ENCODE measurements at places on chromosomes 1 and 21. TPM values are rescaled to one million over a fixed set of nuclear protein-coding genes. Genes with fewer than 3 reads are reported as not detected.

- H3K27ac ChIP-seq, result peak overlapping the region; percentile 49
- no peak for DNase-seq
- H3K27me3 ChIP-seq, result no peaks in the 10 kb centered on the region
- no peaks in the 10 kb centered on the region for H3K4me1 ChIP-seq
- H3K36me3 ChIP-seq, result no peaks in the 10 kb centered on the region
- no peak overlapping the region for H3K4me3 ChIP-seq
Observed at GRCh38 chr1:224782281-224783000, 147.0 kb upstream of the DNAH14 start.

DNA sequence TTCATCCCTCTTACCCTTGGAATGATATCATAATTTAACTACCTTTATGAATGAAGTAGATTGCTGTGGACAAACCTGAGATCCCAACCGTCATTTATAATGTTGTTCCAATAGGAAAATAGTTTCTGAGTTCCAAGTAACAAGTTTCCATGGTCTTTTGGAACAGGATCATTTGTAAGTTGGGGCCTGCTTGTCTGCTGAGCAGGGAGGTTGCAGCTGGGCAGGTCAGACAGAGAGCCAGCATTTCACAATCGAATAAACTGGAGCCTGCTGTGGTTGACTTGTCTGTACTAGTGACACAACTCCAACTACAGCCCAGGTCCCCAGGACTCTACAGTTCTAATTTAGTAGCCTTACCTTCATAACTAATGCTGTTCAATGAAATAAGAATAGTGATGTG lies 18.6 kb upstream of the RALGPS2 start:
- H3K27ac ChIP-seq, result no peak overlapping the region
- H3K4me3 ChIP-seq, result no peak overlapping the region
- no peaks in the 10 kb centered on the region for H3K27me3 ChIP-seq
- peak; percentile 57 for DNase-seq

GRCh38 chr1:183022202-183023145 lies 746 bp upstream of the LAMC1 start:
- no peaks in the 10 kb centered on the region for H3K36me3 ChIP-seq
- peak; percentile 77 for DNase-seq
- H3K27me3 ChIP-seq, result no peaks in the 10 kb centered on the region
- H3K27ac ChIP-seq, result peak overlapping the region; percentile 99

- no peaks in the 10 kb centered on the region for H3K27me3 ChIP-seq
- H3K27ac ChIP-seq, result no peak overlapping the region
- no peaks in the 10 kb centered on the region for H3K4me1 ChIP-seq
- H3K36me3 ChIP-seq, result peaks cover 27% of the 10 kb centered on the region
- no peak overlapping the region for H3K4me3 ChIP-seq
Observed at GRCh38 chr21:44317241-44317782, 17.5 kb downstream of the PFKL start.

GRCh38 chr1:19054216-19054615 lies 97.7 kb upstream of the IFFO2 start:
- no peaks in the 10 kb centered on the region for H3K36me3 ChIP-seq
- H3K27me3 ChIP-seq, result no peaks in the 10 kb centered on the region
- H3K4me1 ChIP-seq, result no peaks in the 10 kb centered on the region
- no peak overlapping the region for H3K4me3 ChIP-seq

DNA sequence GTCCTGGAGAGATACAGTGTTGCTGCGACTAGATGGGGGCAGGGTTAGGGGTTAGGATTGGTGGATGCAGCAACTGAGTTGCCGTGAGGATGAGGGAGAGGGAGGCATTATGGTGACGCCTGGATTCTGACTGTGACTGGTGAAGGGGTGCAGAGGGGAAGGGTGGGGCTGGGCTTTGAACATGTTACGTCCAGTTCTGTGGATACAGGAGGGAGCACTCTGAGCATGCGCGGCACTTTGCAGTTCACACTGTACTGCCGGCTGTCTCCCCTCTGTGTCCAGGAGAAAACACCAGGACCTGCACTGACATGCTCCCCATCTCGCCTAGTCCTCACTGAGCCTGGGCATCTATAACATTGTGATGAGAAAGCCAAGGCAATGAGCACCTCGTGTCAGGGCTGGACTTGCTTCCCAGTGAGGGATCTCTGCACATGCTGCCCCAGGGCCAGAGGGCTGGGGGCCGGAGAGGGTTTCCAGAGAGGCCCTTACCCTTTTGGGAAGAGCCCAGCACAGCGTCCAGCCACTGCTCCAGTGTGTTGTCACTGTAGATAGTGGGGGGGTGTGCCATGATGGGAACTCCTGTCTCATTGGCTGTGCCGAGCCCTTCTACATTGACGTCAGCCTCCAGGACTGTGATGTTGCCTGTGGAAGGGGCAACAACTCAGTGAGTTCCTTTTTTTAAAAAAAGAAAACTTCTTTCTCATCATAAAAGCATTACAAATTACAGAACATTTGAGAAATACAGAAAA lies 7.6 kb downstream of the FAM151A start:
- H3K36me3 ChIP-seq, result no peaks in the 10 kb centered on the region
- no peak for DNase-seq
- H3K27me3 ChIP-seq, result no peaks in the 10 kb centered on the region
- H3K27ac ChIP-seq, result no peak overlapping the region
- no peak overlapping the region for H3K4me3 ChIP-seq

- no peaks in the 10 kb centered on the region for H3K36me3 ChIP-seq
- no peaks in the 10 kb centered on the region for H3K4me1 ChIP-seq
- H3K4me3 ChIP-seq, result no peak overlapping the region
- no peak overlapping the region for H3K27ac ChIP-seq
- DNase-seq, result no peak
Observed at GRCh38 chr1:229347528-229347927, 4.7 kb upstream of the CCSAP start.

- no peak overlapping the region for H3K4me3 ChIP-seq
- no peaks in the 10 kb centered on the region for H3K4me1 ChIP-seq
- H3K36me3 ChIP-seq, result no peaks in the 10 kb centered on the region
- DNase-seq, result no peak
- no peaks in the 10 kb centered on the region for H3K27me3 ChIP-seq
Observed at GRCh38 chr1:45730075-45730779, 20.2 kb downstream of the IPP start.

DNA sequence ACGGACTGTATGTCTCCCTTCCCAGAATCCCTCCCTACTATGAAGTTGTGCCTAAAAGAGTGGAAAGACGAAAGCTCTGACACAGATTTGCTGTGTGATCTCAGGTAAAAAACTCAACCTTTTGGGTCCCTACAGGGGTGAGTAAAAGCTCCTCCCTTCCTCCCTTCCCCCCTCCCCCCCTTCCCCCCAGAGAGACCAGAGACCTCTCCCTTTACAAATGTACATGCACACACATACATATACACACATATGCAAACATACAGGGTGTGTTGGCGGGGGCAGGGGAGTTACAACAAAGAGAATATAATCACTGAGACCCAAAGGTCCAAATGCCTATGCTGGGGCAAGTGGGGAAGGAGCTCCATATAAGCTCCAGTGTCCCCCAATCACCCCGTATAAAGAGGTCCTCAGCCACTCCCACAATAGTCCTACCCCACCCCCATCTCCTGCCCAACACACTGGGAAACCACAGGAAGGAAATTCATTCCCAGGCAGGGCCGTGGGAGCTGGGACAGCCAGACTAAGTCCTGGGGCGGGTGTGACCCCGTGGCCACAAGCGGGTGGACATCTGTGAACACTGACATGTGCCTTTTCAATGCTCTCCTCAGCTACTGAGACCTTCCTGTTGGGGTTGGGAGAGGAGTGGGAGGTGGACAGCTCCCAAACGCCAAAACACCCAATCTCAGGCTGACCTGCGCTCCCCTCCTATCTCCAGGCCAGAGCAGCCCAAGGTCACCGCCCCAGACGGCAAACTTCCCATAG lies 2.0 kb downstream of the MEF2D start:
- H3K4me3 ChIP-seq, result peak overlapping the region; percentile 86
- peak overlapping the region; percentile 98 for H3K27ac ChIP-seq
- no peaks in the 10 kb centered on the region for H3K27me3 ChIP-seq
- DNase-seq, result no peak

- H3K27ac ChIP-seq, result peak overlapping the region; percentile 61
- no peaks in the 10 kb centered on the region for H3K36me3 ChIP-seq
- no peaks in the 10 kb centered on the region for H3K27me3 ChIP-seq
- DNase-seq, result no peak
- H3K4me3 ChIP-seq, result no peak overlapping the region
Observed at GRCh38 chr1:93615582-93616150, 66.0 kb downstream of the BCAR3 start.

- H3K4me1 ChIP-seq, result no peaks in the 10 kb centered on the region
- H3K36me3 ChIP-seq, result no peaks in the 10 kb centered on the region
- no peak overlapping the region for H3K27ac ChIP-seq
- DNase-seq, result no peak
- no peaks in the 10 kb centered on the region for H3K27me3 ChIP-seq
- H3K4me3 ChIP-seq, result no peak overlapping the region
Observed at GRCh38 chr1:236753964-236754363, 41.1 kb upstream of the MTR start.

The HUNK gene
- 0.12 TPM for total RNA-seq

The PLD5 gene
- total RNA-seq, result not detected

The MRPL9 gene
- total RNA-seq, result 35.7 TPM

The CYP2J2 gene
- total RNA-seq, result 125 TPM

The SLFNL1 gene
- total RNA-seq, result not detected
